ENCODE measurements at places on chromosomes 1 and 21. TPM values are rescaled to one million over a fixed set of nuclear protein-coding genes. Genes with fewer than 3 reads are reported as not detected.

ACADM gene
- total RNA-seq: 27.6 TPM

RHD gene
- total RNA-seq: not detected

BRINP3 gene
- not detected for total RNA-seq

UFC1 gene
- 91.3 TPM for total RNA-seq

ATP8B2 gene
- total RNA-seq: 445 TPM

HES2 gene
- total RNA-seq: 1.3 TPM

KPRP gene
- total RNA-seq: not detected

NEK2 gene
- total RNA-seq: 1.5 TPM

GCSAML gene
- not detected for total RNA-seq

FAM163A gene
- not detected for total RNA-seq

IRF6 gene
- 1.8 TPM for total RNA-seq

CNIH3 gene
- total RNA-seq: 15.7 TPM

NECTIN4 gene
- total RNA-seq: under 0.01 TPM

CMPK1 gene
- 79.6 TPM for total RNA-seq

CD101 gene
- 0.66 TPM for total RNA-seq

CD5L gene
- not detected for total RNA-seq

CATSPERE gene
- total RNA-seq: 0.44 TPM

FGR gene
- total RNA-seq: 0.17 TPM

TMPRSS2 gene
- total RNA-seq: not detected

MAP3K21 gene
- total RNA-seq: 0.73 TPM

ESRRG gene
- 0.29 TPM for total RNA-seq

METTL13 gene
- total RNA-seq: 34.5 TPM

AGMAT gene
- 0.99 TPM for total RNA-seq

TNFRSF9 gene
- total RNA-seq: 0.17 TPM

All from smooth muscle cell of trachea (primary cell).